ENCODE measurements at places on chromosomes 3 and 15. TPM values are rescaled to one million over a fixed set of nuclear protein-coding genes. Genes with fewer than 3 reads are reported as not detected.

GRCh38 chr3:156093964-156094363, 26.4 kb upstream of the KCNAB1 start:
- no peaks in the 10 kb centered on the region for H3K27me3 ChIP-seq
- peaks cover 8% of the 10 kb centered on the region for H3K4me1 ChIP-seq
- DNase-seq, result no peak
- H3K4me3 ChIP-seq, result no peak overlapping the region

ESYT3 gene
- total RNA-seq, result 5.2 TPM

GRCh38 chr3:16132190-16132589, 42.3 kb upstream of the GALNT15 start:
- no peak overlapping the region for H3K27ac ChIP-seq
- no peaks in the 10 kb centered on the region for H3K36me3 ChIP-seq
- H3K27me3 ChIP-seq, result no peaks in the 10 kb centered on the region
- no peak overlapping the region for H3K4me3 ChIP-seq

- H3K27ac ChIP-seq, result peak overlapping the region; percentile 83
- peaks cover 8% of the 10 kb centered on the region for H3K4me1 ChIP-seq
- no peaks in the 10 kb centered on the region for H3K27me3 ChIP-seq
- peak; percentile 61 for DNase-seq
- H3K4me3 ChIP-seq, result peak overlapping the region; percentile 75
- H3K36me3 ChIP-seq, result no peaks in the 10 kb centered on the region
Measured at GRCh38 chr3:172709774-172710663, 848 bp downstream of the NCEH1 start.

GNAT1 gene
- 1.2 TPM for total RNA-seq
